SK-MEL-5 (cell line): ENCODE measurements at places on chromosomes 13 and 19. TPM values are rescaled to one million over a fixed set of nuclear protein-coding genes. Genes with fewer than 3 reads are reported as not detected.

GRCh38 chr13:25064396-25064795, 31.5 kb upstream of the PABPC3 start:
- DNase-seq: no peak

Gene FOXO1
- total RNA-seq: 5.0 and 5.7 TPM in 2 replicates

GRCh38 chr19:45523642-45524256, 16.5 kb downstream of the VASP start:
- peak; percentile 94 for DNase-seq

- peak; percentile 39 for DNase-seq
Measured at GRCh38 chr19:18208098-18208951, 4.5 kb upstream of the RAB3A start.

DNA sequence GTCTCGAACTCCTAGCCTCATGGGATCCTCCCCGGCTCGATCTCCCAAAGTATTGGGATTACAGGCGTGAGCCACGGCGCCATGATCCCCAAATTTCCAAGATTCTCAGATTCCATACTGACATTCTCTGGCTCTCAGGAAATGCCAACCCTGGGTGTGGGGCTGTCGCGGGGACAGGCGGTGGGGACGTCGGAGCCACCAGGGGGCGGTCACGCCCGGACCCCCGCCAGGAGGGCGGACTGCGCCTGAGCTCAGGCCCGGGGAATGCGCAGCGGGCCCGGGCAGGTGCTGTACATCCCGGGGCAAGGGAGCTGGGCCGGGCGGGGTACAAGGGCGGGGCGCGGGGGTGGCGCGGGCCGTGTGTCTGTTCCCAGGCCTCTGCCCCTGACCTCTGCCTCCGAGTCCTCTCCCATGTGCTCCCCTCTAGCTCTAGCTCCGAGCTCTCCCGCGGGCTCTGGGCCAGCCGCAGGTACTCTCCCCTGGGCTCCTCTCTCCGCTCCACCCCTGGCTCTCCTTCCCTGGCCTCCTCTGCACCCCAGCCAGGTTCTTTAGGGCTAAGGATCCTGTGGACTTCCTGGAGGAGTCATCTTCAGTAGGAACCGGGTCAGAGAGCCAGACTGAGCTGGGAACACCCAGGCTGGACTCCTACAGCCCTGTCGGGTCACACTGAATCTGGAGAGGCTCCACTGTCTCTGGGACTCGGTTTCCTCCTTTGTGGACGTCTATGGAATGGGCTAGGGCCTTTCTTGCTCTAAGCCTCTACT, 2.4 kb downstream of the PPP1R13L start:
- DNase-seq: no peak

Gene BRSK1
- 3.3 and 3.5 TPM in 2 replicates for total RNA-seq

- DNase-seq: no peak
Measured at GRCh38 chr13:104111031-104111430, 1044.8 kb upstream of the SLC10A2 start.

- DNase-seq: no peak
Measured at GRCh38 chr19:11450570-11451326, 15.3 kb downstream of the PRKCSH start.

DNA sequence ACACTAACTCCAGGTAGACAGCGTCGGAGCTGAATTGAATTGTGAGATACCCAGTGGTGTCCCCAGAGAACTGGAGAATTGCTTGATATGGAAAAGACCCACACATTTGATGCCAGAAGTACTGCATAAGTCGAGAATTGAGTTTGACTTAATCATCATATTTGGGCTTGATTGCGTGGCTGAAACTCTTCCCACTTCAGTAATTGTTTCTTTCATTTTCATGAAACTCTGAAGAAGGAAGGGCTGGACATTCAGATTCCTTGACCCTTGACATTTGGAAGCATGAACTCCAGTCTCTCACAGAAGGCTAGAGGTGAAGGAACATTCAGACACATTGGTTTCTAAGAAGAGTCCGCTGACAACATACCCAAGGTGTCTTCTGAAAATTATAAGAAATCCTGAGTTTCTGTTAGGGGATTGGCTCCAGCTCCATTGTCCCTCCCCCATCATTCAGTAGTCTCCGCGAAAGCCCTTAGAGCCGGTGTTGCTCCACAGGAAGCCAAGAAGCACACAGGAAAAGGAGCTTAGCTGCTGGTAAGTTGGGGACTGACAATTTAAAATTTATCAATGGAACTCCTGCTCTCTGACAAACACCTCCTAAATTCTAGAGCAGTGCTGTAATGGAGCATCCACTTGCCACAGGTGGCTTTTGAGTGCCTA, at the start of gene FPR2:
Gene FPR2, plus strand, starts transcription at position 484 of the 660 bp plus-strand sequence. CDS start 7,479 bp downstream, outside the sequence.
- no peak for DNase-seq

DNA sequence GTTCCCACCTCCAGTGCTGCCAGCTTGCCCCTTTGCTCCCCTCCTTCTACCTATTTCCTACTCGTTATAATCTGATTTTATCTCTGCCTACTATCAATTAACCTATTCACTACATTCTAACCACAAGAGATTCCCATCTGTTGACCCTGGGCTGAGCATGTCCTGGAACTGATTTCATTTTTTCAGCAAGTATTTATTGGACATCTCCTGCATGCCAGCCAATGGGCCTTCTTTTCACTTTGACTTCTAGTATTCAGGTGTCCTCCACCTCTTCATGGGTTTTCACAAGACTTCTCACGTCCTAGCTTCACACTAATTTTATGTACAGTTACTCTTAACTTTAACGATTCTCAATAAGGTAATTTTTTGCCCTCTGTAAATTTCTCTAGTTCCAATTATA, 282.7 kb upstream of the KLHL1 start:
- DNase-seq: no peak

Gene DNAJC3
- 66.0 and 66.6 TPM in 2 replicates for total RNA-seq

DNA sequence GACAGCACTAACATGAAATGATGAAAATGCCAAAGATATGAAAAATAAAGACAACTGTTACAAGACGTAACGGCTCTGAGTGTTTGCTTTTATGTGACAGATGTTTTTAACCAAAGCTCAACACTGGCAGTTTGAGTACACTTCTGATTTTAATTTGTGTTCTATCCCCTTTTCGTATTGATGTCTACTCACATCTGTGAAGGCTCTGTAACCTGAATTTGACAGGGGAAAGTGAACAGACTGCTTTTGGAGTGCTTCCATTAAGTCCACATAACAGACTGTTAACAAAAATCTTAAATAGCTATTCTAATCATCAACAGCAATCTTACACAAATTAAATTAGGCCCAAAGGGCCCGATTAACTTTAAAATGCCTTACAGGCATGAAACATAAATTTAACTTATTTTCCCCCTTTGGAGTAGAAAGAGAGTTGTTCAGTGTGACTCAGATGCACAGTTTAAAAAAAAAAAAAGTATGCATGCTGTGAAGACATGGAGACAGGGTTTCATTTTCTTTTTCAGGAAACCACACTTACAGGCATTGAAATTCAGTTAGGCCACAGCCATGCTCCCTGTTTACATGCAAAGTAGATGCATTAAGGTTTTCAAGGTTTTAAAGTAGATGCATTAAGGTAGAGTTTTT, 16.3 kb upstream of the RNASEH2B start:
- no peak for DNase-seq

DNA sequence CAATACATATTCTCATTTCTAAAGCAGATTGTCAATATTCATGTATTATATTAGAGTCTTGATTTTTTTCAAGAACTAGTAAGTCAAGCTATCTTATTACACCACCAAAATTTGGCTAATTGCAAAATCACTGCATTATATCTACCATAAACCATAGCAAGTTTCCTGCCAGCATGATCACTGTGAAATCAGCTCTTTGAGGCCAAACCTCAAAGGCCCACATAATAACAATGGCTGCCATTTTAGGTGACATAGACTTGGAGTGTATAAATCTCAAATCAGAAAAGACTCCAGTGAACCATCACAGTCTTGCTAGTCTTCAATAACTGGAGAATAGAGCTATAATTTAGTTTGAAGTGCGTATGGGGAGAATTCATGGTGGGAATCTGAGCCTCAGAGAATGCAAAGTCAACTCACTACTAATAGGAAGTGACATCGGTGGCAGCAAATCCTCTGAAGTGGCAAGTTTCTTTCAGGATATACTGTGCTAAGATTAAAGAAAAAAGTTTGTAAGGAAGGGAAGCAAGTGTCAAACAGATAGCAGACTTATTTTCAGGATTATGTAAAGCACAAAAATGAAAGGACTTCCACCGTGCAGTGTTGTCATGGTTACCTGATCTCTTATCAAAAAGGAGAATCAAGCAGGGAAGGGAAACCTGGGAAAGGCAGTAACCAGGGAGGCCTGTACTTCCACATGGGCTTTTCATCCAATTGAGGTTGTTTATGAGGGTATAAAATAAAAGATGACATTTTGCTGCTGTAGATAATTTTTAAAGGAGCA, 117.4 kb upstream of the FNDC3A start:
- no peak for DNase-seq

Gene HAUS8
- total RNA-seq: 4.1 and 6.7 TPM in 2 replicates

DNA sequence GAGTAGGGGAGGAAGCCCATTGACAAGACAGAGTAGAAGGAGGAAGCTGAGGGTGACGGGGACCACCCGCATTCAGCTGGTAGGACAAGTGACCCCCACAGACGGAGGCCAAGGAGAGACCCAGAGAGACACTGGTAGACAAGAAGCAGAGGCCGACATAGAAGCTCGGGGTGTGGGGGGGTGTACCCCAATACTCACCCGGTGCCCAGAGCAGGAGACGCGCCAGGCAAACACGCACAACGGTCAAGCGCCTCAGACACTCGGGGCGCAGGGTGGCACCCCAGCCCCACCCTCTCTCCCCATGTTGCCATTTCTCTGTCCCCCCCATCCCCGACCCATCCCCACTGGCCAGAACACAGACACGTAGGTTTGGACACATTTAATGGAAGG, 23.5 kb downstream of the SHANK1 start:
- no peak for DNase-seq

- no peak for DNase-seq
Measured at GRCh38 chr19:39190768-39191167, 6.0 kb upstream of the NCCRP1 start.

Gene APOC4
- not detected in 2 replicates for total RNA-seq

Gene ADGRE2
- total RNA-seq: 0.29 and 0.59 TPM in 2 replicates

Gene NBEA
- total RNA-seq: 7.6 and 7.8 TPM in 2 replicates

Gene SLC1A6
- total RNA-seq: not detected in 2 replicates

Gene DUS3L
- total RNA-seq: 51.6 and 52.9 TPM in 2 replicates

GRCh38 chr19:15863272-15863671, 34.6 kb downstream of the CYP4F2 start:
- DNase-seq: no peak

DNA sequence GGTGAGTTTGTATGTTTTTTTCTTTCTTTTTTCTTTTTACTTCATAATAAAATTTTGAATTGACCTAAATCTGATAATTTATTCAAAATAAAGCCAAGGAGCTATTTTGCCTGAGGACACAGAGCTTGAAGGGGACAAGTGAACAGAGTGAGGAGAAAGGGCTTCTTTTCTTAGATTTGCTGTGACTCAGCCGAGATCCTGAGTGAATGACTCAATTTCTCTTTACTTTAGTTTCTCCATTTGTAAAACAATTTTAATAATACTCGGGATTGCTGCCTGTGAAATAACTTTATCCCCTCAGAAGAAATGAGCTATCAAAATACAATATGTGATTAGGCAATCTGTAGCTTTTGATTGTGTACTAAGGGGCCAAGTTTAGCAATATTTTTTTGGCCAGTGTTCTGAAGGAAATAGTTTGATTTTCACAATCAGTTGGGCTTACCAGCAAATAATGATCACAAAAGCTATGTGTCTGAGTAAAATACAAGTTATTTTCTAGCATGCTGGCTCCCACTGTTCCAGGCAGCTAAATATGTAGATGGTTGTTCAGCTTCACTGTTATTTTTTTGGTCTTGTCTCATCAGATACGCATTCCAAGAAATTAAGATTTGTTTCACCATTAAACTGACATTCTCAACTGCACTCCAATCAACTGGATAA, 437.5 kb downstream of the FGF9 start:
- no peak for DNase-seq

DNA sequence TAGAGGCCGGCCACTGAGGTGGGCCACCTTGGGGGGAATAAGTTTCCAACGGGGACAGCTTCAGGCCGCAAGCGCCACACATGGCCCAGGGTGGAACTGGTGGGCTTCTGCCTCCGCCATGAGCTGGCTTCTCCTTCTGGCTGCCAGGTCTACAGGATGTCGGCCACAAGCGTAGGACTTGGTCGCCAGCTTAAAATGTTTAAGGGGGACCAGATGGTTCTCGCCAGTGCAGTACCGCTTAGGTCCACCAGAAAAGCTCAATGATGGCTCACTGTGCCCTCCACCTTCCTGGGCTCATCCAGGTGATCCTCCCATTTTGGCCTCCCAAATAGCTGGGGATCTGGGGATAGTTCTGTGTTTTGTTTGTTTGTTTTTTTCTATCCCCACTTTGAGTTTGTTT, 38.7 kb upstream of the ZNF254 start:
- no peak for DNase-seq

Gene MEIOSIN
- total RNA-seq: 0.37 and 0.45 TPM in 2 replicates

Gene FUT3
- total RNA-seq: 3.0 and 3.3 TPM in 2 replicates

DNA sequence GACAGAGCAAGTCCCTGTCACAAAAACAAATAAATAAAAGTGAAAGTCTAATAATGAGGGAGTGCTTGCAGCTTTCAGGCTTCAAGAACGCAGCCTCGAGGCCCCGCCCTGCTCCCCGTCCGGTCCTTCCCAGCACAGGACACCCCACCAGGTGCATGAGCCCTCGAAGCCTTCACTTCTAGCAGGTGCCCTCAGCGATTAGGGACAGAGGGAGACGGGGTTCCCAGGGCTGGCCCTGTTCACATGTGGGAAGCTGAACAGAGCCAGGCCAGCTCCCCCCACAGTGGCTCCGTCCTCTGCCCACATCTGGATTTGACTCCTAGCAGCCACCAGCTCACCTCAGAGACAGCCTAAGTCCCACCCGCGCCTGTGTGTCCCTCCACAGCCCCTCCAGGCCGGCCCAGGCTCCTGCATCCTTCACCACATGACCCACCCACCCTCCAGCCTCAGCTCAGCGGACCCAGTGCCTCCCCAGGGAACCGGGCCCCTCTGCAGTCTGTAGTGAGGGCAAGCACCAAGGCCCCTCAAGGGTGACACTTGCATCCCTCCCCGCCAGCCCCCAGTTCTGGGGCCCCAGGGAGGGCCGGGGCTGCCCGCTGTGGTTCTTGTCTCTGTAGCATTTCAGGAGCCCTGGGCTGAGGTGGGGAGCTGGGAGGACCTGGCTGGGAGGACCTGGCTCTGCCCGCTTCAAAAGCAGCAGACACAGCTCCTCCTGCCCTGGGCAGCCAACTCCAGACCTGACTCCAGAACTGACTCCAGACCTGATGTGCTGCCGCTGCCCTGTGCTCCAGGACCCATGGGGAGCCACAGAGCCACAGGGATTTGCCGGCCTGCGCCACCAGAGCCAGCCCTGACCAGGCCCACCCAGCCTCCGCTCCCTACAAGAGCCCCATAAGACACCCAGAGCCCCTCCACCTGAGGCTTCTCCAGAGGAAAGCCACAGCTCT, 27.2 kb downstream of the GPX4 start:
- DNase-seq: no peak

DNA sequence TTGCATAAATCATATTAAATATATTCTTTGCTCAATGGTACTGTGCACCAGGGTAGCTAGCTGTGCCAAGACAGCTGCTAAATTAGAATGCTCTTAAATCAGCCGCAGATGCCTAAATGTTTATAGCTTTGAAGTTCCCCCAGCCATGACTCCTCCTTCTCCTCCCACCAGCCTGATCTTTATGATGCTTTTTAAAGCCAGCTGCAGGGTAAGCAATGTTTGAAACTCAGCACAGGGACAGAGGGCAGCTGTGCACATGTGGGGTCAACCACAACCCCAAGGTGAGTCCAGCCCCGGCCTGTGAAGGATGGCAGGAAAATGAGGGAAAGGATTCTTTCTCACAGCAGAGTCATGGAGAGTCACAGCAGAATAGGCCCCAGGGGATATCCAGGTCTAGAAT, 635.7 kb downstream of the UQCRFS1 start:
- DNase-seq: no peak

- no peak for DNase-seq
Measured at GRCh38 chr19:49415102-49415809, 8.0 kb downstream of the PTH2 start.

Gene ZNF888
- 1.5 and 1.9 TPM in 2 replicates for total RNA-seq
